ENCODE measurements at places on chromosomes 4 and X. TPM values are rescaled to one million over a fixed set of nuclear protein-coding genes. Genes with fewer than 3 reads are reported as not detected.

Gene LONRF3
- polyA plus RNA-seq = 2.6 TPM

Gene DGAT2L6
- 0.16 TPM for polyA plus RNA-seq

Gene GLRB
- polyA plus RNA-seq = 5.2 TPM

Gene NOX1
- 1.9 TPM for polyA plus RNA-seq

Gene IGFBP7
- polyA plus RNA-seq = 122 TPM

Gene COL25A1
- 0.28 TPM for polyA plus RNA-seq

Gene CT55
- polyA plus RNA-seq = not detected

Gene PROM1
- 14.3 TPM for polyA plus RNA-seq

Gene MBNL3
- 11.6 TPM for polyA plus RNA-seq

Gene ABLIM2
- polyA plus RNA-seq = 2.0 TPM

- DNase-seq = no peak
Measured at GRCh38 chr4:78520808-78521226, 30.8 kb upstream of the ANXA3 start.

GRCh38 chrX:63932006-63932405, 147.0 kb upstream of the ARHGEF9 start:
- no peak for DNase-seq

DNA sequence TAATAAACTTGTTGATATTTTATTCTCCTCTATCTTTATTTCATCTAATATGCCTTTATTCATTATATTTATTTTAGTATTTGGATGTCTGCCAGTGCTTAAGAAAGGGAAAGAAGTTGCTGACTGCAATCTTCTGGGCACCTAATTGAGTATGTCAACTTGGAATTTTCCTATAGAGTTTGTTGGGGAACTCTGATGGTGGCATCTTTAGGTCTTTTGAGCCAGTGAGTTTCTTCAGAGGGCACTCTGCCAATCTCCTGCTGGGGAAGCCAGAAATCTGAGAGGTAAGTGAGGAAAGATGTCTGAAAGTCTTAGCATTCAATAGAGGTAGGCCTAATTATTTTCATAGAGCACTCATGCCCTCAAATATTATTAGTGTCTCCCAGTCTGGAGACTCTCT, 475.0 kb downstream of the GABRG1 start:
- no peak for DNase-seq

GRCh38 chr4:17448689-17449088, 63.2 kb downstream of the QDPR start:
- no peak for DNase-seq

DNA sequence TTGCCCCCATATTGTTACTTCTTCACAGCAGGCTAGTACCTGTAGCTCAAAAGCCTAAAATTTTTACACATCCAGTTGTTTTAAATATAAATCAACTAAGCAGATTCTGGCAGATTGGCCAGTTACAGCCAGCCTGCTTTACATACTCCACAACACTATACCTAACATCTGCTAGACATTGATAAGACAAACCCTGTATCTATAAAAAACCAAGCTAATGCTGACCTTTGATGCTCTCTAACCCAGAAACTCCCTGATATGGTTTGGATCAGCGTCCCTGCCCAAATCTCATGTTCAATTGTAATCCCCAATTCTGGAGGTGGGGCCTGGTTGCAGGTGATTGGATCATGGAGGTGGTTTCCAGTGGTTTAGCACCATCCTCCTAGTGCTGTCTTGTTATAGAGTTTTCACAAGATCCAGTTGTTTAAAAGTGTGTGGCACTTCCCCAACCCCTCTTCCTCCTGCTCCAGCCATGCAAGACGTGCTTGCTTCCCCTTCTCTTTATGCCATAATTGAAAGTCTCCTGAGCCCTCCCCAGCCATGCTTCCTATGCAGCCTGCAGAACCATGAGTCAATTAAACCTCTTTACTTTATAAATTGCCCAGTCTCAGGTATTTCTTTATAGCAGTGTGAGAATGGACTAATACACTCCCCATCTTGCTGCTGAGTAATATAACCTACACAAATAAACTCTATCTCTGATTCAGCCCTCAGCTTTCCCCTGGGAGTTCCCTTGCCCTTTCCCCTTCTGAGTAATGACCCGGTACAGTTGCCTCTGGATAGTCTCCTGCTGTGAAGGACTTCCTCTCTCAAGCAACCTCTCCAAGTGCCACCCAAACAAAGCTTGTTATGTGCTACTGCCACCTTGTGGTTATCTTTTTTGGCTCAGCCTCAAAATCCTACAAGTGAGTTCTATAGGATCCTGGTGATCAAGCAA, 39.6 kb downstream of the ZCCHC13 start:
- peak; percentile 75 for DNase-seq

DNA sequence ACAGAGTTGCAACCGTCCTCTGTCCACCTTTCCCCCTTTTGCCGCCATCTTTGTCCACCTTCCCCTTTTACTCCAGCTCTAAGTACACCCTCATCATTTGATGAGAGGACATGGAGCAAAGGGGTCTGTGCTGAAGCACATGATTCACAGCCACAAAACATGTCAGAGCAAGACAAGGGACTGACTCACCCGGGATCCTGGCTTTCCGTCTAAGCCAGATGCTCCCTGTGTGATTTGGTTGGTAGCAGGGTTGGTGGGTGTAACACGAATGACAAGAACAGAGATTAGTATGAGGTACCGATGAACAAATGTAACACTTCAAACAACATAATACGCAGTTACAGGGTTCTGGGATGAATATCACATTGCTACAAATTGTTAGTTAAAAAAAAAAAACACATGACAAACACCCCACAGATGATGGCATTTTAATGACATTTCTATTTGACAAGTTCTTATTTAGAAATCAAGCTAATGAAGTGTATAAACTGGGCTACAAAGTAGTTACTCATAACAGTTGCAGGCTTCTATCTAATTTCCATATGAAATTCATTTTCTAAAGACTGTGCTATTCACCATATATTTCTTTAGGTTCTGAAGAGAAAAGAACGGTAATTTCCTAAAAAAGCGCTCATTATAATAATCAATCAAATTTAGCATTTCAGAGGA, 71.4 kb upstream of the ETNPPL start:
- DNase-seq = no peak

GRCh38 chr4:108794136-108794535, 31.3 kb upstream of the ETNPPL start:
- no peak for DNase-seq

DNA sequence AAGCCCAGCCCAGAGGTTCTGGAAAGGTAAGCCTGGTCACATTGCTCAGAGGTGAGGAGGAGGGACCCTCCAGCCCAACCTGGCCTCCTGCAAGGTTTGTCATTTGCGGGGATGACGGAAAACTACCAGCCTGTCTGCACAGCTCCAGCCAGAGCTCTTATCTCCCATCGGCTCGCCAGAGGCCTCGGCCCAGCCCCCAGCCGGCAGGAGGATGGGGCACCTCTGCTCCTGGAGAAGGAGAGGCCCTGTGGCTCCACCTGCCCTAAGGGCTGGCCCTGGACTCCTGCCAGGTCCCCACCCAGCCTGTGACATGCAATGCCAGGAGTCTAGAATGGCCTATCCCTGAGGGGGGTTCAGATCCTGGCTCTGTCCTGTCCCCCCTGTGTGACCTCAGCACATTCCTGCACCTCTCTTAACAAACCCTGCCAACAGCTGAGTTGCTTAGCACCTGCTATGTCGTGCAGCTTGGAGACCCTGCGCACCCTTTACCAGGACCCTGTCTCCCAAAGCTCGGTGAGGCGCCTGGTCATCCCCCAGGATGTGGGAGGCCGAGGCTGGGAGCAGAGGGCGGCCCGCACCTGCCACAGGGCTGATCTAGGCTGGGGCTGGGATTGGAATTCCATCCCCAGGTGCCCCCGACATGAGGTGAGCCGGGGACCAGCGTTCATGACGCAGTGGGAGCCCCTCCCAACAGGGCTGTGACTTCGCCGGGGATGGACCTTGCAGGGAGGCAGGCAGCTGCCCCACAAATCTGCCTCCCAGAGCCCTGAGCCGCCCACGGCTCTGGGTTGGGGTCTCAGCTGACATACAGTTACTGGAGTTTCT, 14.4 kb downstream of the ADRA2C start:
- peak; percentile 90 for DNase-seq

- no peak for DNase-seq
Measured at GRCh38 chrX:24563291-24564010, 83.7 kb downstream of the PCYT1B start.

DNA sequence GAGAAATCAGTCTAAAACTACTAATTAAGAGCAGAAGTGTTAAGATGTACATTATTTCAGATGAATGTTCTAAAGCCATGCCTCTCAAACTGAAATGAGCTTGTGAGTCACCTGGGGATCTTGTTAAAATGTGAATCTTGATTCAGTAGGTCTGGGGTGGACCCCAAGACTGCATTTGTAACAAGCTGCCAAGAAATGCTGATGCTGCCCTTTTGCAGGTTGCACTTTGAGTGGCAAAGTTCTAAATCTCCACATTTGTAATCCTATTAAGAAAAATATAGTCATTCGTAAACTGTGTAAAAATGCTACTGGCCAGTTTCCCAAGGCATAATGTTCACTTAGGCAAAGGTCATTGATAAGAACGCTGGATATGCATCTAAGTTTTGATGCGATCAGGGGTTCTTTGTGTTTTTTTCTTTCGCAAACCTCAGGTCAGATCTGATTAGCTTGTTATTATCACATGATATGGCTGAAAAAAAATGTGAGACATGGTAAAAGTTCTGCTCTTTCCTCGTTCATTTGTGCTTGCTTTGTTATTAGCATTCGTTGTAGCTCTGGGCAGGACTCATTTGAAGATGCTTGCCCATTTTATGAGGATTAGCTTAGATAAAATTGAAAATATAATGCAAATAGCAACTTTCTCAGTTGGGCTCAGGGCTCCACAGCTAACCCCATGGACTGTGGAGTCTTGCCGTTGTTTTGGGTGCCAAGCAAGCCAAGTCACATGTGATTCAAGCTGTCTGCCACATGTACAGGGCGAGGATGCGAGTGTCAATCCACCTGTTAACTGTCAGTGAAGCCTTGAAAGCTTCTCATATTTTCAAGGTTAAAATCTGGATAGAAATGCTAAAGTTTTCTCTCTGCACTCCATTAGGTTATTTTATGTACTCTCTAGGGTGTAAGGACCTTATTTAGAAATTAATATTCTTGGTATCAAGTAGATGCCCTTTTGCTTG, 12.1 kb downstream of the TBC1D1 start:
- no peak for DNase-seq

- DNase-seq = no peak
Measured at GRCh38 chr4:26140150-26140898, 180.5 kb upstream of the RBPJ start.

GRCh38 chr4:4823621-4824162, 35.8 kb upstream of the MSX1 start:
- DNase-seq = no peak

GRCh38 chr4:187124331-187124730, 400.7 kb upstream of the FAT1 start:
- no peak for DNase-seq

GRCh38 chr4:15765910-15766697, 12.0 kb upstream of the CD38 start:
- DNase-seq = no peak

- no peak for DNase-seq
Measured at GRCh38 chr4:25861280-25861950, 1.4 kb downstream of the SEL1L3 start.

DNA sequence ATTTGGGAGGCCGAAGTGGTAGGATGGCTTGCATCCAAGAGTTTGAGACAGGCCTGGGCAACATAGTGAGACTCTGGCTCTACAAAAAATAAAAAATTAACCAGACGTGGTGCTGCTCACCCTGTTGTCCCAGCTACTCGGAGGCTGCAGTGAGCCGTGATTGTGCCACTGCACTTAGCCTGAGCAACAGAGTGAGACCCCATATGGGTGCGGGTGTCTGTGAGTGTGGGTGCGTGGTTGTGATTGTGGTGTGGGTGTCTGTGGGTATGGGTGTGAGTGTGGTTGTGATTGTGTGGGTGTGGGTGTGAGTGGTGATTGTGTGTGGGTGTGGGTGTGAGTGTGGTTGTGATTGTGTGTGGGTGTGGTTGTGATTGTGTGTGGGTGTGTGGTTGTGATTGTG, 114.6 kb downstream of the UBE2K start:
- DNase-seq = no peak

DNA sequence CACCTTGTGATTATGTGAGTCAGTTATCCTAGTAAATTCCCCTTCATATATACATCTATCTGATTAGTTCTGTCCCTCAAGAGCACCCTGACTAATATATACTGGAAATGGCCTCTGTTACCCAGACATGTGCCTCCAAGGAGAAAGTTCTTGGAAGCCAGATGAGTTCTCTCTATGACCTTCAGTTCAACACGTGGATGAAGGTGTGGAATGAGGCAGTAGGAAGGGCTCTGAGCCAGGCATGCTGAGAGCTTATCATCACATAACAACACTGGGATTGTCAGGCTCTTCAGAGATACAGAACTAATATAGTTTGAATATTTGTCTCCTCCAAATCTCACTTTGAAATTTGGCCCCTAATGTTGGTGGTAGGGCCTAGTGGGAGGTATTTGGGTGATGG, 44.4 kb upstream of the DHRSX start:
- no peak for DNase-seq

- DNase-seq = no peak
Measured at GRCh38 chrX:150903110-150903508, 4.6 kb upstream of the CD99L2 start.

DNA sequence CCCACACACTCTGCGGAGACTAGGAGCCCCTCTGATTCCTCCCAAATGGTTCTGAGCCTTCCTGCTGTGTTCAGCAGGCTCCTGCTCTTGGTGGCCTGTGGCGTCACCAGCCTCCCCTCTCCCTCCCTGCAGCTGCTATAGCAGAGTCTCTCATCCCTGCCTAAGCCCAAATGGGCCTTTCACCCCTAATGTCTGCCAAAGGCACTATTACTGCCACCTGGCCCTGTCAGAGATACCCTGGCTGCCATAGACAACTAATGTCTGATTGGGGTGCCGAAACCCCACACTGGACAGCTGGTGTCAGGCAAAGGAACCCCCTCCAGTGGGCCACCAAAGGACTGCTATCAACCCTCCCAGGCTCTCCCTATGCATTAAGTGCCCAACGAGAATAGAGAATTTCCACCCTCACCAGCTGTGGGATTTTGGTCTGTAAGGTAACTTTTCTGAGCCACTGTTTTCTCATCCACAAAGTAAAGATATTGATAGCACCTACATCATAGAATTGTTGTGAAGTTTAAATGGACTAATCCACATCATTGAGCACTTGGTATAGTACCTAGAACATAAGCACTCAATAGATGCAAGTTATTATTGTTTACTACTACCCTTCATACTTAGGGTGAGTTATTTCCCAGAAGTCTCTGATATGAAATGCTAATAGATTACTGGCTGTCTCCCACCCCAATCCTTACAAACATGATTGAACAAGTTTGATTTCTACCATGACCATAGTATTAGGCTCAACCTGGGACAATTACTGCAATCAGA, 421.3 kb downstream of the MID1IP1 start:
- no peak for DNase-seq

DNA sequence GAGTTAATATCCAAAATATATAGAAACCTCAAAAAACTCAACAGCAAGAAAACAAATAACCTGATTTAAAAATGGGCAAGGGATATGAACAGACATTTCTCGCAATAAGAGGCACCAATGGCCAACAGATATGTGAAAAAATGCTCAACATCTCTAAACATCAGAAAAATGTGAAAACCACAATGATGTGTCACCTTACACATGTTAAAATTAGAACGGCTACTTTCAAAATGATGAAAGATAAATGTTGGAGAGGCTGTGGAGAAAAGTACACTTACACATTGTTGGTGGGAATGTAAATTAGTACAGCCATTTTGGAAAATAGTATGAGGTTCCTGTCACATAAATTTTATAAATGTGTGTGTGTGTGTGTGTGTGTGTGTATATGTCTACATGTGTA, 731.3 kb downstream of the DMD start:
- DNase-seq = no peak
